ENCODE measurements at places on chromosomes 1 and 21.

DNA sequence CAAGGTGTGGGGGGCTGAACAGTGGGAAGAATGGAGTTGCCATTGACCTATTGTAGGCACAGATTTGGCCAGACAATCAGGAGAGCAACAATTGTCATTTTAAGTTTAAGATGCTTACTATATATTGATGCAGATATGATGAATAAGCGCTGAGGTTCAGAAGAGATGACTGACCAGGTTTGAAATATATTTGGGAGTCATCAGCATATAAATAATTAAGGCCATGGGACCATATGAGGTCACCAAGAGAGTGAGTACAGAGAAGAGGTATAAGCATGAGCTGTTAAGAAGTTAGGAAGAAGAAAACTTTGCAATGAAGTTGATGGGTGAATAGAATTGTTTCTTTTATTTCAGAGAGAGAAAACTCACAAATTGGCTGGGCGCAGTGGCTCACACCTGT is 4.5 kb upstream of the GADD45A start:
- no peak for DNase-seq

DNA sequence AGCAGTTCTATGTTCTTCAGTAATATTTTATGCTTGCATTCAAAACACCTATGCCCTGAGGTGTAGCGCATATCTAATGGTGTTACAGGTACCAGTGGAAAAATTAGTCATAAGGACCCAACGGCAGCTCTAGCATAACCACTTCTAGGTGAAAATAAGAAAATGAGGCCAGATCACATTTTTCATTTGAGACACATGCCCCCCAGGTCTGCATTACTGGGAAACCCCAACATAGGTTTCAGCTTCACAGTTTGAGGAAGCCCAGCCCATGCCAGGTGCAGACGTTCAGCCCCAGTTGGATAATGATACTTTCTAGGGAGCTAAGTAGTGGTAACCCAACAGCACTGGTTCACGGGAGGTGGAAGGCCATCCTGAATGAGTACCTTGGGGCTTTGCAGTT is 129.8 kb downstream of the CNIH3 start:
- no peak for DNase-seq

- no peak for DNase-seq
Measured at GRCh38 chr1:245718123-245718522, 563.3 kb downstream of the KIF26B start.

DNA sequence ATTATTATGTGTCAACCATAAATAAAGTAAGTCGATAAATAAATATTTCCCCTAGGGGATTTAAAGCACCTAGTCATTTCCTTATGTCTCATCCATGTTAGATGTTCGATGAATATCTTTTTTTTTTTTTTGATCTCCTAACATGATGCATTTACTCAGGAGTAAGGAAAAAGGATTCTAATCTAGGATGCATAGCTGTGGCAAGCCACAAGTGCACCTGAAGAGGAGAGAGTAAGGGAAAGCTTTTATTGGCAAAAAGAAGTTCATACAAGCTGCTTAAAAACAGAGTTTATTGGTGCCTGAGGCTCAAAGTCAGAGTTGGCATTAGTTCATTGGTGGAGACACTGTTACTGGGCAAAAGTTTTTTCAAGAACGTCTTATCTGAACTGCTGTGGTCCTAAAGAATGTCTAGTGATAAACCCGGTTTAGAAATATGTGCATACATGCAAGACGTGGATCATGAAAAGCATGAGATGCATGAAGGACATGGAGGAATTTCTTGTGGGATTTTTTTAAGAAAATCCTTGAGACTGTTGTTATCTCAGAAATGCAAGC is 51.7 kb downstream of the SWT1 start:
- no peak for DNase-seq

- DNase-seq = no peak
Measured at GRCh38 chr21:46142582-46143473, 12.6 kb downstream of the FTCD start.

GRCh38 chr1:17825273-17826164 is 70.4 kb downstream of the ACTL8 start:
- no peak for DNase-seq

GRCh38 chr1:109718495-109718894 is 6.4 kb downstream of the GSTM5 start:
- DNase-seq = no peak

- DNase-seq = no peak
Measured at GRCh38 chr1:208107425-208108212, 136.6 kb downstream of the PLXNA2 start.

GRCh38 chr1:183632964-183633363 is 2.6 kb downstream of the ARPC5 start:
- no peak for DNase-seq

- no peak for DNase-seq
Measured at GRCh38 chr1:9120312-9120958, 8.5 kb downstream of the GPR157 start.

GRCh38 chr1:56820755-56821461 is 1.7 kb upstream of the FYB2 start:
- DNase-seq = peak; percentile 74

- DNase-seq = no peak
Measured at GRCh38 chr1:238642231-238642630, 744.1 kb upstream of the CHRM3 start.

DNA sequence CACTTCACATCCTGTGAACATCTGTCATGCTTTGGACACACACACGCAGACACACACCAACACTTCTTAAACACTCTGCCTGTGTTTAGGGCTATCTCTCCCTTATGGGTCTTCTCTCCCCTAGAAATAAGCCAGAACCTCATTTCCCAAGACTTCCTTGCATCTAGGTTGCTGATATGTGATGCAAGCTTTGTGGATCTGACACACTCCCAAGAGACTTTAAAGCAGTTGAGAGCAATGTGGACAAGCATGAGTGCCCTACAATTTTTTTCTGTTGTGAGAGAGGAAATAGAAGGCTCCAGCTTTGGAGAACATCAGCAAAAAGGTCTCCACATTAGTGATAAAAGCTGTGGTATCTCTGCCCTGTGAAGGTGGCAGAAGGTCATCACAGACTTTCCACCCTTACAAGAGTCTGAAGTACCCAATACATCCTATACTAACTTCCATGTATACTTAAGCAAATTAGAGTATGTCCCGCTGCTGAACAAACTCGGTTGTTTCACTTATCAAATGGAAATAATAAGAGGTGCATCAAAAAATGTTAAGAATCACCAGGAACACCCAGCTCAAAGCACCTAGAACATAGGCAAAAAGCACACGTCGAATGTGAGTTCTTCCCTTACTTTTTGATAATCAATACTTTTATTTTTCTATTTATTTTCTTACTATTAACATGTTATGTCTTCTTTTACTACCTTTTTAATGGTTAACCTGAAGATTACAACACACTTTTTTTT is 267.6 kb downstream of the SETD4 start:
- no peak for DNase-seq

GRCh38 chr1:157585984-157586383 is 11.9 kb downstream of the FCRL4 start:
- no peak for DNase-seq

- DNase-seq = no peak
Measured at GRCh38 chr1:224564454-224565084, 51.5 kb upstream of the CNIH3 start.

DNA sequence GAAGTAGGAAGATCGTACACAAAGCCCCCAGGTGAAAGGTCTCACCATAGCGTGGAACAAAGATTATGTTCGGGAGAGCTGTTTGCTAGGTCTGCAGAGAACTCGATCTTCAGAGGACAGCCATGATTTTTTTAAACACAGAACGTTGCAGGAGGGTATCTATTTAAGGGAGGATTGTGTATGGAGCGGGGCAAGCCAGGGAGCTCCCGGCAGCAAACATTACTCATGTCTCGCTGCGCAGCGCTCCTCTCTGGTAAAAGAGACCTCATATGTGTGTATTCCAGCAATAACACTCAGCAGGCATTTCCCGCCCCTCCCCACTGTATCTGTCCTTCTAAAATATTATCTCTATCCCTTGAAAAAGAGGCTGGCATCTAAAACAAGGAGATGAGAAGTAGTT is 2.7 kb downstream of the GLIS1 start:
- DNase-seq = no peak

GRCh38 chr1:234486858-234487840 is 8.2 kb upstream of the TARBP1 start:
- peak; percentile 89 for DNase-seq

- no peak for DNase-seq
Measured at GRCh38 chr1:233505130-233505529, 108.8 kb upstream of the KCNK1 start.

DNA sequence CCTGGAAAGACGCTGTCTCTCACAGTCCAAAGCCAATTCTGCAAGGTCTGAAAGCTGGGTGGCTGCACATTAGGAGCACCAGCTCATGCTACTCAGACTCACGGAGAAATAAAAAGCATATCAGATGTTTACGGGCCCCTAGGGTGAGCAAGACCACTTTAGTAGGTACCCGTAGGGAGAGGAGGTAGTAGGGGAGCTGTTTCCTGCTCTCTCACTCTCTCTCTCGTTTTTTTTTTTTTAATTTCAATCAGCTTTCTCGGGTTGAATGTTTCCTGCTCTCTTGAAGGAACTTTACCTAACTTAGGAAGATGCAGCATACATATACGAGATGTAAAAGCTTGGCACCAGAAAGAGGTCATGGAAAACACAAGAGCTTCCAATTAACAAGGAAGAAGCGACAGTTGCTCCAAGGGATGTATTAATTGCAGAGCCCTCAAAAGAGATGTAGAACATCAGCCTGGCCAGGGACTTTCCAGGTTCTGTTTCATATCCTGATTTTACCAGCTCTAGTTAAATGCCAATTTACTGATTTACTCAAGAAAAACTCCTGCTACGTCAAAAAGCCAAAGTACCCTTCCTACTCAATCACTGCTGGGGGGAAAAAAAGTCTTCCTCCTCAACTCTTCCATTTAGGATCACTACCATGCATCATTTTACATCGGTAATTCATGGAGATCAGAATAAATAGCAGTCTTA is 3.1 kb downstream of the LORICRIN start:
- no peak for DNase-seq

DNA sequence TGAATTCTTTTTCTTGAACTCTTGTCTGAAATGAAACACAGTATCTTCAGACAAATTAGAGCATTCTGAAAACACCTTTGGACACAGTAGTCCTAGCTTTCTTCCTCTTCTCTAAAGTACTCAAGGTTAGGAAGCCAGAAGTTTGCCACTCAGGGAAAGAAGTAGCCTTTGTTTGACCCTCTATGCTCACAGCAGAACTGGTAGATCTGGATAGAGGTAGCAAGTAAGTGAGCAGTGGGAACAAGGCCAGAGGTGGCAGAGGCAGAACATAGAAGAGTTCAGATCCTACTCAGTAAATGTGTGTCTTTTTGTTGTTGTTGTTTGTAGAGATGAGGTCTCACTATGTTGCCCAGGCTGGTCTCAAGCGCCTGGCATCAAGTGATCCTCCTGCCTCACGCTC is 7.4 kb upstream of the PIGR start:
- no peak for DNase-seq

DNA sequence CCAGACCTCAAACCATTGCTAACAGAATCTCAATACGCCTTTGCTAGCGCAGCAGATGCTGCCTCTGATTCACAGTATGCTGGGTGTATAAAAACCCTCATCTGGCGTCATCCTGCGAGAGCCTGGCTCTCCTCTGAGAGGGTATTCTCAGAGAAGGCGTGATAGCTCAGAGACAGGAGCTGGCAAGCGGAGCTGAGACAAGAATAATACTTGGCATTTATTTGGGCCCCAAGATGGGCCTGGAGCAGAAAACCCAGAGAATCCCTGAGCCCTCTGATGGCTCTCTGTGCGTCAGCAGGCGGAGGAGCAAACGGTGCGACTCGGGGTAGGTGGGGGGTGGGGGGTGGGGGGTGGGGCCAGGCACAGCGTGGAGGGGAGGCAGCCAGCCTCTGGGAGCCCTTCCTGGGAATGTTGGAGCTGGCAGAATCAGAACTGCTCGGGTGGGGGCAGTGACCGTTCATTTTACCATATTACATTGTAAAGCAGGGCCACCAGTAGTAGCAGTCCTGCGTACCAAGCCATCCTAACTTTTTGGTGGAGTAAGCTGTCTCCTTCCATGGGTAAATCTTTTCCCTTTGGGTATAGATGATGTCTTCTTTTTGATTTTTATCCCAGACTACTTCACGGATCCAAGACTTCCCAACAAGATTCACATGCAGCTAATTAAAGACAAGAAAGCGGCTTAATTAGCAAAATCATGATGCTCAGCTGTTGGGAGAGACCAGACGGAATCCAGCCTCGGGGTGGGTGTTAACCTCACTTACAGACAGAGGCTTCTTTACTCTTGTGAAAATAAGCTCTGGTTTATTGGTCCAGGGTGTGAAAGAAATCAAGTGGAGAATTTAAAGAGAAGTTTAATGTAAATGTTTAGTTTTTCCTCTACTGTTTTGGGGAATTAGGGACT is 7.1 kb downstream of the RIIAD1 start:
- DNase-seq = peak; percentile 80

DNA sequence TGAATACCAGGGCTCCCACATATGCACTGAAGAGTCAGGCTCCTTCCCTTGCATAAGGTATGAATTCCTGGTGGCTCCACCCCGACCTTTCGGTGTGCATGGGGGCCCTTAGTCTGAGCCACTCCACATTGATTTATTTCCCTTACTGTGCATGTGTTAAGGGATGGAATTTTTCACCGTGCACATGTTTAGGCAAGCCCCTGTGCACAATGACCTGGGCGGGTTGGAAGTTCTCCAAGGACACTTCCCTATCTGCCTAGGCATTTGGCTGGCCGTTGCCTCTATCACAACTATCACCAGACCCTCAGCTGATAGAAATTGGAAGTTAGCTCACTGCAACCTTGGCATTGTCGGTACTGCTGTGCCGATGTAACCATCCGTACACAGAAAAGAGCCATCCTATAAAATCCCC is 9.7 kb downstream of the S100A6 start:
- no peak for DNase-seq

DNA sequence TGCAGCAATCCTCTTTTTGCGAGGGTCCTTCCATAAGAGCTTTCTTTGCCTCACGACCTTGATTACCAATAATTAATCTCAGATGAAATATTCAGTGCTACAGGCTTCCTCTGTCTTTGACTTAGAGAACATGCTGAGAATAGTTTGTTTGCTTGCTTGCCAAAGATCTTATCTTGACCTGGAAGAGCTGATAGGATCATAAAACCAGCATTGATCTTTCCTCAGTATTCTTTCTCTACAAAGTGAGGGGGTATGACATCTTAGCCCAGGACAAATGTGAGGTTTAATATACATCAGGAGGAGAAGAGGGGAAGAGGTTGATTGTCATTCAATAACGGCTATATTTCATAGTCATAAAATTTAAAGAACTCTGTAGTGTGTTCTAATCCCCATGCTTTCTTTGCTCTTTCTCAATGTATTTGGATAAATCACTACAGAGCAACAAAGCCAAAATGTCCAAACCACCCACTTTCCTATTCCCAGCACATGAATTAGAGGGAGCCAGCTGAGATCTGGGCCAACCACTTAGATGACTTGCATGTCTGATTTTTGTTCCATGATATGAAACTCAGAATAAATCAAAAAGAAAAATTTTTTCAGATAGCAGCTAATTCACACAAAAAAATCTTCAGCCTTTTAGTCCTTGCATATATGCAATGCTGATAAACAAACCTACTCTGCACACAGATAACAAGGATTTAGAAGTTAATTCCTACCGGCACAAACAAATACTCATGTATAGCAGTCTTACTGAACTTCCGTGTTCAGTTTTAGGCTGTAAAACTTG is 50.5 kb upstream of the IPO9 start:
- no peak for DNase-seq
